ENCODE measurements at places on chromosomes 4 and X.

- no peak for DNase-seq
Measured at GRCh38 chr4:144903953-144904711, 193.9 kb downstream of the ANAPC10 start.

DNA sequence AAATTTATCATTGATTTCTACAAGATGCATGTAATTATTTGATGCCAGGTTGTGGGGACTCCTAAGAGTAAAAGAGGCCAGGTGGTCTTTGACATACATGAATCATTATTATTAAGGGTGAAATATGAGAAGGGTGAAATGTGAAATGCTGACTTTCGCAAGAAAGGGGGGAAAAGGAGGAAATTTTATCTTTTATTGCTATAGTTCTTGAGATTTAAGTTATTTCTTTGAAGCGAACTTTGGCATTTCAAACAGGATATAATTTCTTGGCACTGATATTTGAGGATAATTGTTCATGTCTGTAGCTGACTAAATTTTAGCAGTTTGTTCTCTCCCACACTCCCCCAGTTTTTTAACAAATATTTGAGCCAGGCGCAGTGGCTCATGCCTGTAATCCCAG, 80.1 kb downstream of the TMEM131L start:
- no peak for DNase-seq

DNA sequence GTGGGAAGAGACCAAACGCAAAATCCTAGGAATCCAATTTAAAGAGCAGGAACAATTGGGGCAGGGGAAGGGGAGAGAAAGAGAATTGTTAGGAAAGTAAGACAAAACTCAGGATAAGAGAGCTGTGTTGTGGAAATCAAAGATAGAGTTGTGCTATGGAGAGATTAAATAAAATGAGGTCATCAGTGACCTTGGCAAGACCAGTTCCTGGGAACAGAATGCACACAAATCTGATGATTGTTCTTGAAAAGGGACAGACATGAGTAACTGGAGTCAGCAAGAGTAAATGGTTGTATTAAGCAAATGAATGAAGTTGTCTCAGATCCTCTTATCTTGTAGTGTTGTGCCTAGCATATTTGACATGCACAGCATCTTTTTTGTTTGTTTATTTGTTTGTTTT, 267.4 kb downstream of the IL1RAPL1 start:
- DNase-seq, result no peak

- DNase-seq, result no peak
Measured at GRCh38 chr4:107987916-107988762, 1.6 kb upstream of the HADH start.

DNA sequence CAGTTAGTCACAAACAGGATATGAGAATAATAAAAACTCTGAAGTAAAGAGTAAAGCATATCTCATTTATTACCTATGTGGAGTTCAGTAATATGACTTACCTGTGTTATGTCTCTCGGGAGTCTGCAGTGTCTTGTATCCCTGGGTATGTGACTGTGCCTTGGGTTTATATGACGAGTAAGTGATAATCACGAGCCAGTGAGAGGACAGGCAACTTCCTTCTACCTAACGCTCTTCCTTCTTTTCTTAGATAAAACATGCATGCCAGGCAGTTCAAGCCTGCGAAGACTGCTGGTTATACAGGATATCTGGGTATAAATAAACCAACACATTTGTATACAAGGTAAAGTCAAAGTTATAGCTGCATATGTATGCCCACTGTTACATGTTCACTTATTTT, at the start of gene HPGDS:
TSS of gene HPGDS (minus strand) at position 143 of the 400 bp plus-strand sequence. CDS start 8,207 bp downstream, outside the sequence.
- DNase-seq, result no peak

DNA sequence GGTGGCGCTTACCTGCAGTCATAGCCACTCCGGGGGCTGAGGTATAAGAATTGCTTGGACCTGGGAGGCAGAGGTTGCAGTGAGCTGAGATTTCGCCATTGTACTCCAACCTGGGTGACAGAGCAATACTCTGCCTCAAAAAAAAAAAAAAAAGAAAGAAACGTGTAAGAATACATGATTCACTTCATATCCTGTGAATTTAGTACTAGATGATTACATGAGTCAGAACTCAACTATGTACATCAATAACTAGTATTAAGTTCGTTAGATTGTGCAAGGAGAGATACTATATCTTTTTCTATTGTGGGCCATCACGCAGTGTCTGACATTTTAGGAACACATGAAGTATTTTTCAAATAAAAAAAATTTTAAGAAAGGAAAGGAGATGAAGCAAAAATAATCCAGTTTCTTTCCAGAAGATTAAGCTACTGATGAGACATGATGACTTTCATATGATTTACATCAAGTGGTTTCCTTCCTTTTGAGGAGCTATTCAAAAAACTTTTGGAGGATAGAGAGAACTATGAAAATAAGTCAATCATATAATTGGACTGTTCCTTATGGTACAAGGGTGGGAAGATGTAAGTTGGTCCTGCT, 64.7 kb upstream of the EXOC1L start:
- DNase-seq, result no peak

DNA sequence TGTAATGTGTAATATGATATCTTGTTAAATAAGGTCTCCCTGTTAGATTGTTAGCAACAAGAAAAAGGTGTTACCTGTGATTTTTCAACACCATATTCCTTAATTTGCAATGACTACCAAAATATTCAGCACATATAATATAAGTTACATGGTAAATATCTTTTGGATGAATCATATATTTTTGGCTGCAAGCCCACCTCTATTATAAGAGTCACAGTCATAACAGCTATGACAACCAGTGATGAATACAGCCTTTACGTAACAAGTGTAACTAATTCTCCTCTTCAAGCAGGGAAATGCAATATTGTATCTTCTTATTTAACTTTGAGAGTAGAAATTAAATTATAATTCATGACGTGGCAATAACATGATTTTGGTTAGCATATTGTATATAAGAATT, 187.0 kb downstream of the NLGN4X start:
- DNase-seq, result no peak

GRCh38 chr4:15444879-15445547, 17.2 kb downstream of the C1QTNF7 start:
- no peak for DNase-seq

Measured in activated gamma-delta T cell (primary cell).